ENCODE measurements at places on chromosomes 7 and 10.

- DNase-seq = no peak
These were observed 22.7 kb downstream of the MKRN1 start for GRCh38 chr7:140456551-140457051.

- DNase-seq = no peak
These were observed 319.6 kb upstream of the ZMIZ1 start for GRCh38 chr10:78749200-78749599.

GRCh38 chr10:62424026-62424425 is 49.9 kb downstream of the ZNF365 start:
- no peak for DNase-seq

GRCh38 chr10:132385389-132385667 is 11.7 kb upstream of the PWWP2B start:
- DNase-seq = no peak

GRCh38 chr7:58086871-58087535 is 637.0 kb downstream of the ZNF716 start:
- DNase-seq = no peak

- no peak for DNase-seq
These were observed 320.2 kb upstream of the FZD1 start for GRCh38 chr7:90944021-90944420.

- DNase-seq = no peak
These were observed 319.0 kb upstream of the NPSR1 start for GRCh38 chr7:34338961-34339526.

DNA sequence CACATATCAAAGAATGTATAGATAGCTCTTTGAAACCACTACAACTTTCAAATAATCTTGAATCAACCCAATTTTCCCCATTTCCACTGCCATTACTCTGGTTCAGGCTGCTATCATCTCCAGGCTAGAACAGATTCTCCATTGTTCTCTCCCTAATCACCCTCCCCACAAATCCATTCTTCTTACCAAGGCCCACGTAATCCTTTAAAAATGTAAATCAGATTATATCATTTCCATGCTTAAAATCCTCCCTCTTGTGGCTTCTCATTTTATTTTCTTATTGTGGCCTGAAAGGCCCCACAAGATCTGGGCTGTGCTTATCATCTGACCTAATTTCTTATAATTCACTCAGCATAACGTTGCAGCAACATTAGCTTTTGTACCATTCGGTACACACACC is 3.0 kb upstream of the PON1 start:
- no peak for DNase-seq

DNA sequence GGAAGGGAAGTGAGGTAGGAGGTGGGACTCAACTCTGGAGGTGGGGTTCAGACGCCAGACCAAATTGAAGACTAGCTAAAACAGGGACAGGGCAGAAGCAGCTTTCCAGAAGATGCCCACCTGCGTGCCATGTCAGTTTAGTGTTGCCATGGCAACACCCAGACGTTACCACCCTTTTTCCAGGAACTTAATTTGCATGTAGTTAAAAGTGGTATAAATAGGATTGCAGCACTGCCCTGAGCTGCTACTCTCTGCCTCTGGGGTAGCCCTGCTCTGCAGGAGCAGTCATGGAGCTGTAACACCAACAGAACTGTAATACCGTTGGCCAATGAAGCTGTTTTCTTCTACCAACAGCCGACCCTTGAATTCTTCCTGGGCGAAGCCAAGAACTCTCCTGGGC is 93.8 kb downstream of the PRKCQ start:
- no peak for DNase-seq

DNA sequence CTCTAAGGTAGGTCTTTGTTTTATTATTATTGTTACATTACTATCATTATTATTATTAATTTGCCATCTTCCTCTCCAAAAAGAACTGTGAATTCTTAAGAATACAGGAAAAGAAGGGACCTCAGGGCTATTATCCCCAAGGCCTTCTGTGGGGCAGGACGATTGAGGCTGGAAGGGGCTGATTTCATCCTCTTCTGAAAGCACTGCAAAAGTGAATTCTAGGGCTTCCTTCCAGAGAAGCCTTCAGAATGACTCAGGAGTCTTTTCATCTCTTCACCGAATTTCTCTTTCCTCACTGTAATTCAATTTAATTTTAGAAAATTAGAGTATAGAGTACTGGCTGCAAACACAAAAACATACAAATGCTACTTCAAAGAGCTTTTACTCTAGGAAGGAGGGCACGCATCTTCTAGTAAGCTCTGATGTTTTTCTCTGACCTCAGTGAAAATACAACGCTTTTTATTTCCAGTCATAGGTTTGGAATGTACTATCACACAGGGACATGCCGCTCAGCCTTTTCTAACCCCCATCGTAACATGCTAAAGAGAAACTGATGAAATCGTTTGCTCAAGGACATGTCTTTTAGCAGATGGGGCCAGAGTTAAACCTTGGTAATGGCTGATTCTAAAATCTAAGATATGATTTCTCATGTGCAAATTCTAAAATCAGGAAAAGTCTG is 280.2 kb upstream of the PITRM1 start:
- DNase-seq = no peak

DNA sequence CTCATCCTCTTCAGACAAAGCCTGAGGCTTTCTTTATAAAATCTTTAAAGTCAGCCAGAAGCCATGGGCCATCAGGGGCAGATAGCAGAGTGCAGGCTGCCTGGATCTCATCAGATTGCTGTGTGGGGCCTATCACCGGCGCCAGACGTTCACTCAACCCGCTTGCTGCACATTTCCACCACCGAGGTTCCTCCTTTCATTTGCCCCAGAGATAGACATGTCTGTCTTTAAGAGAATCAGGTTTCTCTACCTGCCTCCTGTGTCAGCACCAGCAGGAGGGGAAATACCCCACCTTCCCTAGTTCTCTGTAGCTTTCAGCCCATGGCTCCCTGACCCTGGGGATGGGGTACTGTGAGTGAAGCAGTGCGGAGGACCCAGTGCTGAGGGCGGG is 22.0 kb downstream of the SLC18A2 start:
- no peak for DNase-seq

- peak; percentile 70 for DNase-seq
These were observed 119.7 kb downstream of the ABLIM1 start for GRCh38 chr10:114538181-114538906.

- DNase-seq = no peak
These were observed 30.1 kb downstream of the TNS3 start for GRCh38 chr7:47551668-47552440.

- DNase-seq = no peak
These were observed 124.3 kb downstream of the CUX1 start for GRCh38 chr7:101941481-101942383.

DNA sequence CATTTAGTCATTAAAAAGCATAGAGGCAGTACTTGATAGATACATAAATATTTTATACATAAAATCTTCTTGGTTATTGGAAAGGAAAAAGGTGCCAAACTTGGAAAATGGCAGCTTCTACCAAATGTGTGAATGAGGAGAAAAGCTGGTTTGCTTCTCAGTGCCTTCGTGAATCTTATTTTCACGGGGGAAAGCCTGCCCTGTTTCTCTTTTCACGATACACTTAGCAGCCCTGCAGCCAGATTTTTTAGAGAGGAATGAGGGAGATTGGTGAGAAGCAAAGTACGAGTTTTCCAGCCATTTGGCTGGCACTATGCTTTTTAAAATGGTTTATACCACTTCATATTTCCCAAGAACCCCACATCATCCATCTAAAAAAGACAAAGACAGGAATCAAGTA is 22.9 kb upstream of the C1QL3 start:
- DNase-seq = no peak

GRCh38 chr10:87598700-87599099 is 61.0 kb upstream of the PAPSS2 start:
- DNase-seq = no peak

DNA sequence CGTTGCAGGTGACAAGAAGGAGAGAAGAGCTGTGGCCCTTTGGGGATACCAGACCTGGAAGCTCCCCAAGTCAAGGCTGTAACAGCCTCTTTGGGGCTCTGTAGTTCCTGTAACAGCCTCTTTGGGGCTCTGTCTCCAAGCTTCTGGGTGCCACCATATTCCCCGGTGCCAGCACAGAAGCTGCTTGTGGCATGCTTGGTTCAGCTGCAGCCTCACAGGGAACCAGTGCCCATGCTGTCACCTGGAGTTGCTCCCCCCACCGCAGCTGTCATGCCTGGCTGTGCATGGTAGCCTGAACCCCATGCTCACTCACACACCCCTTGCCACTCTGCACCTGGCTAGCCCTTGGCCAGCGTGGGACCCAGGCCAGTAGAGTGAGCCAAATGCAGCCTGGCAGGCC is 109.1 kb downstream of the ELAPOR2 start:
- DNase-seq = no peak
